NCI-H526 treated with DMSO at 0.1 percent for 48 hours (cell line): ENCODE measurements at places on chromosomes 5 and 9.

DNA sequence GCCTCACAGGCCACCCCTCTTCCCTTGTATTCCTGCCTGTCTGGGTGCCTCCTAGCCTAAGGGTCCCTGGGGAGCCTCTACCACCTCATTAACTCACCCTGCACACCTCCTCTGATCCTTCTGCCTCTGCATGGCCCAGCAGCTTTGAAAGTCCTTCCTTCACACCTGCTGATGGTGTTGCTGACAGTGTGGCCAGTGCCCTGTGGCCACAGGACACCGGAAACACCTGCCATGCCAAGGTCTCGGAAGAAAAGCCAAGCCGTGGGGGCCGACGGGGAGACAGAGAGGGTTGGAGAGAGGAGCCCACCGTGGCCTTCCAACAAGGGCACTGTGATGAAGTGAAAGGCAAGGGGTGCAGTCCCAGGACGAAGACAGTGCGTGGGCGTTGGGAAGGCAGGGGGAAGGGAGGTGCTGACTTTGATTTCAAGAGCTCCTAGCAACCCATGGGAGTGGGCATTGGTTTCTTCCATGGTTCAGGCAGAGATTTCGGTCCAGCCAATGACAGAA, 4.1 kb downstream of the BTNL9 start:
- no peak for DNase-seq

DNA sequence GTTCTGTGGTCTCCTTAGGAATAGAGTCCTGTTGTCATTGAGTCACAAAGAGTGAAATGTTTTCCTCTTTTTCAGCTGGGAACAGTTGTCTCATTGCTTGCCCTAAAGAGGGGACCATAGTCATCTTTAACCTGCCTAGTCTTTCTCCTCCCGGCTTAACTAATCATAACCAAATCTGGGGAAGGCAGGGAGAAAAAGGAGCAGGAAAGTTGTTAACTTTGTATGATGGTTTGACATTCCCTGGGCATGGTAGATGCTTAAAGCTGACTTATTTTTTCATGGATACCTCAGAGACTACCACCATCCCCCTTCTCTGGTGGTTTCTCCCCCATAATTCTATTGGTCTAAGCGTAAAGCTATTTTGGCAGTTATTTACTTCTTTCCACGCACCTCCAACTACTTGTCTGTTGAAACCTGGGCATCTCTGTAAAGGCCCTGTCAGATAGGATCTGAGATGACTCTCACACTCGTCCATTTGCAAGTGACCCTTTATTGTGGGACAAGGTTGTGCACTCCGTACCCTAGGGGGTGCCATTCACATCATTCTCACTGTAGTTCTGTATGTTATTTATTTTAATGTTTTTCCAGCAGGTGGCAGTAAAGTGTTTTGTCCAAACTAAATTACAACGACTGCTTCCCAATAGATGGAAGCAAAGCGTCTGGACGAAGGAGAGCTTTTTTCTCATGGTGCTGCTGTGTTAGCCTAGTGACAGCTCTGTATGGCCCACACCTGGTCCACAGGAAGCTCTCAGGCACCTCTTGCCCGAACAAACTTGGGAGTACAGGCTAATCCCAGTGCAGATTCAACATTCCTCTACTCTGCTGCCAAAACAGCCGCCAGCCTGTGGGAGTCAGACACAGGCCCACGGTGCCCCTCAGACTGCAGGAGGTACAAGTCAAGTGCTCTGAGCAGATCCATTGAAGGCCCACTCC, 3.0 kb upstream of the FAM13B start:
- peak; percentile 88 for DNase-seq

GRCh38 chr5:99775189-99775588, 760.0 kb upstream of the FAM174A start:
- no peak for DNase-seq

DNA sequence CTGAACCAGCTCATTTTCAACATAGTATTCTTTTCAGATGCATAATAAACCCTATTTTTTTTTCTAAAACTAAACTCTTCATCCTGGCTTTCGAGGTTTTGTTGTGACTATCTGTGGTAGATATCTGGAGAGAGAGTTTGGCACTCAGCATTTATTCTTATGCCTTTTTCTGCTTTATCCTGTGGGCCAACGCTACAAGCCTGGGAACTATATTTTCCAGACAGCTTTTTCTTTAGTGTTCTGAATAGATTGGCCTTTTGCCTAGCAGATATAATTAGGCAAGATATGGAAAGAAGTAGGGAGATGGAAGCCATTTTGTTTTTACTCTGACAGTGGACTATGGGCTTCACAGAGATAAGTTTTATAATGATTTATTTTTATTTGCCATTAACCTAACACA, 486.7 kb downstream of the TMEM232 start:
- DNase-seq: no peak

GRCh38 chr5:76691467-76692273, 24.3 kb upstream of the F2R start:
- DNase-seq: no peak

DNA sequence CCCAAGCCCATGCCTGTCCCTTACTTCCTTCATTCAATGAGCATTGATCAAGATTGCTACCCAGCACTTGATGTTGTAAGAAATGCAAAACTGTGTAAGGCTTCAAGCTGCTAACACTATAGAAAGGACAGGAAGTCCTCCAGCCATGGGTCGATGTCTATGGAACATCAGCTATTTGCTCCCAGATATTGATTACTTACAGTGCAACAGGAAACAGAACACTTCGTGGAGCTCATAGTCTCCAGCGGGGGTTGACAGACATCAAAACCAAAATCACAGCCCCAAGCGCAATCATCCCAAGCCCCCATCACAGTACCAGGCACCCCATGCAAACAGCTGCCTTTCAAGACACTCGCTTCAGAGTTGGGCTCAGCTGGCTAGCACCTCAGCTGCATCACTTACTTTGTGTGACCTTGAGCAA, 26.8 kb upstream of the DUSP1 start:
- DNase-seq: no peak

DNA sequence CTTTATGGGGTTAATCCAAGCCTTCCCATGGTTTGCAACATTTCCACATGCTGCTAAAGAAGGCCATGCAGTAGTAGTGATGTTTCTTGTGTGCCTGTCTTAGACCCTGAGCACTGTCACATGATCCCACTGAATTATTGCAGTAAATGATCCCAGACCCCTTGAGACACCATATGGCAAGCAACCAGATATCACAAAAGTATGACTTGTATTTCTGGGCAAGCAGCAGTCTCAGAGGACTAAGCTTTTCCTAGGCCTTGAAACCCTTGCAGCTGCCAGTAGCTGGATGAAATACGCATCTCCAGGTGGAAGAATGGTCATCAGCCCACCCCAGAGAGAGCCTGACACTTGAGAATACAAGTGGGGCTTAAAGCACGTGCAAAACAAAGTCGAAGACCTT, 41.8 kb downstream of the CDO1 start:
- DNase-seq: no peak

GRCh38 chr9:13186091-13186490, 93.4 kb downstream of the MPDZ start:
- no peak for DNase-seq

DNA sequence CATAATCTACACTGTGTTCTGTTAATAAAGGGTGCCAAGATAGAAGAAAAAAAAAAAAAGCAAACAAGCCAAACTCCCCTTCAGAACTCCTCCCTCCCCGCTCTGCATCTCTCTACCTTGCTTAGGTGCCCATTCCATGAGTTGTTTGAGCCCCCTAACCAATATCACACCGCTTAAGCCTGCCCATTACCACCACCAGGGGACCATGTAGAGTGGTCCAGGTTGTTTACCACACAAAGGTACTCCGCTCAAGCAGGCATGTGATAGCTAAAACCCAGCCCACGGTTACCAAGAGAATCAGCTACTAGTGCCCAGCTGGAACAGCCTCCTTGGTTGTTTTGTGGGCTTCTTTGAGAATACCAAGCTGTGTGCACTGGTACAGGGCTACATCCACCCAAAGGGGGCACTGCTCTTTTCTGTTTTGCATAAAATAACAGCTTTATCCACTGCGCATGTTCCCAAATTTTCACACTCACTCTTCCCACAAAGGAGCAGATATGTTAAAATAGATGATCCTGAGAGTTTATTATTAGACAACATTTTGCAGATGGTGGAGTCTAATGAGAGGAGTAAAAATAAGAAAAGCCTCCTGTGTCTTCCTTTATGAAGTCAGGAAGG, 304.1 kb downstream of the DEPDC1B start:
- no peak for DNase-seq

DNA sequence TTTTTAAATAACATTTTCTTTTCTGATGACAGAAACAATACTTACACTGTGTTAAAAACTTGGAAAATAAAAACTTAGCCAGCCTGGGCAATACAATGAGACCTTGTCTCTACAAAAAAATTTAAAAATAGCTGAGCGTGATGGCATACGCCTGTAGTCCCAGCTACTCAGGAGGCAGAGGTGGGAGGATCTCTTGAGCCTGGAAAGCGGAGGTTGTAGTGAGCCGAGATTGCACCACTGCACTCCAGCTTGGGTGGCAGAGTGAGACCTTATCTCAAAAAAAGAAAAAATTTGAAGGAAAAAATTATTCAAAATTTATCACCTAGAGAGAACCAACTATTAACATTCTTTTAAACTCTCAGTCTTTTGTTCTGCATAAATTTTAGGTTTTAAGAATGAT, 4.9 kb upstream of the CMYA5 start:
- DNase-seq: no peak

DNA sequence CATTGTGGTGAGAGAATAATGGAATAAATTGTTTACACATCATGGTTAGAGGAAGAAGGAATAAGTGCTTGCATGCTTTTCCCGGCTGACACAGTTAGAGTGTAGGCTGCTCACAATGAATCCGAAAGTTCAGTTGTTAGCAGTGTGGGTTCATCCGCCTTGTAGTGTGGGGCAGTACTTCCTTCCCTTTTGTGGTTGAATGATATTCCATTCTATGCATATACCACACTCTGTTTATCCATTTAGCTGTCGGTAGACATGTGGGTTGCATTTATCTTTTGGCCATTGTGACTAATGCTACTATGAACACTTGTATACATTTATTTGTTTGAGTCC, 84.0 kb downstream of the COL5A1 start:
- no peak for DNase-seq

DNA sequence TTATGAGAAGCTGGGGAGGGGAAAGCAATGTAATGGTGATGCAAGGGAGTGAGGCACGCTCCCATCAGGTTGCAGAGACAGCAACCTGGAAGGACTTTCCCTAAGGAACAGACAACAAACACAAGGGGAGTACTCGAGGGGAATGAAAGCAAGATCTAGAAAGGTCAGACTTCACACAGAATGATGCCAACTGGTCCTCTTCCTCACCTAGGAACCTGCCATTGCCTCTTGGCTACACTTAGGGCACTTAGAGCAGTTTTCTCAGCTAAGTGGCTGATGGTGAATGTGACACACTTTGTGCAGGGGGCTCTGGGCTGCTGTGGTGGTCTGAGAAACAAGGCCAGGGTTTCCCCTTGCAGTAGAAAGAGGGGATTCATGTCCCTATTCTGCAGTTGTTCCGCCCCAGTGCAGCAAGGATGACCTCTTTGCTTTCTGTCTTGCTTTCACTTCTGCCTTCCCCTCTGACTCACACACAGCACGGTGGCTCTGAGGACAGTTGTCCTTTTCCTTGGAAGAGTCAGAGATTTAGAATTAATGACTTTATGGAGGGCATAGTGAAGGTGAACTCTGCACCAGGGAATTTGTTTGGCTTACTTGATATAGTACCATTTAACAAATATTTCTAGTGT, 394.0 kb upstream of the KLF4 start:
- DNase-seq: no peak
